ENCODE measurements at places on chromosomes 1 and 21. TPM values are rescaled to one million over a fixed set of nuclear protein-coding genes. Genes with fewer than 3 reads are reported as not detected.

DNA sequence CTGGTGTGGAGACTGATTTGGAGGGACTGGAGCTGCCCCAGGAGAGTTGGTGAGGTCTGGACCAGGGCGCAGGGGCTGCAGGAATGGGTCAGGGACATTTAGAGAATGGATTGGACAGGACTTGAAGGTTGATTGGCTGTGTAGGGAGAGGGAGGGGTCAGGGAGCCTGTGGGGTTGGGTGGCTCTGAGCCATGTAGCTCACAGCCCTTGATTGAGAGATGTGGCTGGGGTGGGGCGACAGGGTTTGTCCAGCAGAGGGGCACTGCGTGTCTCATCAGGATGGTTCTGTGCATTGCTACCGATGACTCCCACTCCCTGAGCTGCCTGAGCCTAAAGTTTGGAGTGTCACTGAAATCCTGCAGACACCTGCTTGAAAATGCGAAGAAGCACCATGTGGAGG lies 12.1 kb downstream of the AZIN2 start:
- DNase-seq, result no peak
- H3K27ac ChIP-seq, result no peak overlapping the region
- H3K4me1 ChIP-seq, result peaks cover 15% of the 10 kb centered on the region
- H3K27me3 ChIP-seq, result no peaks in the 10 kb centered on the region

DNA sequence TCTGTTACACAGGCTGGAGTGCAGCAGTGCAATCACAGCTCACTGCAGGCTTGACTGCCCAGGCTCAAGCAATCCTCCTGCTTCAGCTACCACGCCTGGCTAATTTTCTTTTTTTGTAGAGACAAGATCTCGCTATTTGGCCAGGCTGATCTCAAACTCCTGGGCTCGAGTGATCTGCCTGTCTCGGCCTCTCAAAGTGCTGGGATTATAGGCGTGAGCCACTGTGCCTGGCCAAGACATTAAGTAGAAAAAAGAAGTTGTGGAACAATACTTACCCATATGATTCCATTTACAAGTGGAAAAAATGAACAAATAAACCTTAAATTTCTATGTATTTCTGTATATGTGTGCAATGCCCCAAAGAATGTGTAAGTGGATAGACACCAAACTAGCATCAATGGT lies 30.3 kb upstream of the ID3 start:
- no peaks in the 10 kb centered on the region for H3K27me3 ChIP-seq
- DNase-seq, result no peak
- H3K36me3 ChIP-seq, result no peaks in the 10 kb centered on the region

GJC2 gene
- total RNA-seq, result 1.0 TPM

RORC gene
- total RNA-seq, result 10.3 TPM

NBPF10 gene
- 0.69 TPM for total RNA-seq

KRTAP15-1 gene
- not detected for total RNA-seq
